ENCODE measurements at places on chromosomes 6 and 20.

DNA sequence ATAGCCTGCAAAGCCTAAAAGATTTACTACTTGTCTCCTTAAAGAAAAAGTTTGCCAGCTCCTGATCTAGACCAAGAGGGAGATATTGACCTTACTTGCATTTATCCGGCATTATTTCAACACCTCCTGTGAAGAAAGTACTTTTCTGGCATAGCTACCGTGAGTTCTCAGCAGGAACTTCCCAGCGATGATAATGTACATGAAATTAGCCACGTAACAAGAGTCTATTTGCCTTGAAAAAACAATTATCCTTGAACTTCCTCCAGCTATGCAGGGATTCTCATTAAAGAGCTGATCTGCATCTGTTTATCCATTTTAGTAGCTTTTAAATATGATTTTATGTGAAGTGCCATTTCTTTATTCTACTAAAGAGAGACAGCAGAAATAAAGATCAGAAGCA is 41.7 kb downstream of the ALDH5A1 start:
- H3K4me3 ChIP-seq = no peak overlapping the region
- H3K4me1 ChIP-seq = no peaks in the 10 kb centered on the region
- no peaks in the 10 kb centered on the region for H3K27me3 ChIP-seq
- DNase-seq = no peak
- no peak overlapping the region for H3K27ac ChIP-seq

DNA sequence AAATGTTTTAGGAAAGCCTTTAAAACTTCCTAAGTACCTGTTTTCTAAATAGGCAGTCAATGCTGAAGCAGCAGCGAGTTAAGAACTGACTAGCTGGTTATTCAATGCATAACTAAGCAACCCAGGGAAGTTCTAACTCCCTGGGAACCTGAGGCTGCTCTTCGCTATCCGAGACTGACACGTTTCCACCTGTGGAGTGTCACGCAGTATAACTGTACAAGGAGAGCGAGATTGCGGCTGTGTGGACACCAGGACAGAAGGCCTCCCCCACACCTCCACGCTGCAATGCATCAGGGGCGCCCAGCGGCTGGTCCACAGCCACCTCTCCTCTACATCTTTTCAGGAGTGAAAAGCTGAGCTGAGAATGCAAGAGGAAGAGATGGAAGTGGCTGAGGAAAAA is 8.0 kb downstream of the PXDC1 start:
- H3K4me3 ChIP-seq = no peak overlapping the region
- DNase-seq = no peak
- H3K36me3 ChIP-seq = no peaks in the 10 kb centered on the region

GRCh38 chr6:6781172-6781872 is 192.8 kb downstream of the LY86 start:
- H3K36me3 ChIP-seq = no peaks in the 10 kb centered on the region
- no peak for DNase-seq
- H3K4me3 ChIP-seq = no peak overlapping the region
- H3K27ac ChIP-seq = no peak overlapping the region

DNA sequence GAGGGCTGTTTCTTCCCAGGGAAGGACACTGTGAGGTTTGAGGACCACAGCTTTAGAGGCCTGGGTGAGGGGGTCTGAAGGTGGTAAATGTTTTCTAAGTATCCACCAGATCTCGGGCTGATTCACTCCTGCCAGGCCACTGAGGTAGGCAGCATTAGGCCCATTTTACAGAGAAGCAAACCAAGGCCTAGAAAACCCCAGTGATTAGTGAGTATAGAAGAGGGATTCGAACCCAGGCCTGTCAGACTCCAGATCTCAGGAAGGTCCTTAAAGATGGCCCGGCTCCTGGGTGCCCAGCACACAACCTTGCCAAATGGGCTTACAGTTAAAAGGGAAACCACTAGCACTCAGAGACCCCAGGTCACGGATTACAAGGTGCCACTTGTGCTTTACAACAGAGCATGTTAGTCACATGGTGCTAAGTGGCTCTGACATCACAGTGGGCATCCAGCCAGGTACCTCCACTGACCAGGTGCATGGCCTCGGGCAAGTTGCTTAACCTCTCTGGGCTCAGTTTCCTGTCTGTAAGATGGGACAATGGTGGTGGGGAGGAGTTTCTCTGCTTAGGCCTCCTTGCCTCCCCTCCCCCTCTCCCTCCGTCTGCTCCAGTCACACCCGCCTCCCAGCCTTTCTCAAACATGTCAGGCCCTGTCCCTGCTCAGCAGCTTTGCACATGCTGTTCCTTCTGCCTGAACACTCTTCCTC is 18.8 kb upstream of the SIRPA start:
- no peaks in the 10 kb centered on the region for H3K27me3 ChIP-seq
- no peak overlapping the region for H3K27ac ChIP-seq
- H3K36me3 ChIP-seq = no peaks in the 10 kb centered on the region
- no peak for DNase-seq
- no peak overlapping the region for H3K4me3 ChIP-seq
- no peaks in the 10 kb centered on the region for H3K4me1 ChIP-seq

DNA sequence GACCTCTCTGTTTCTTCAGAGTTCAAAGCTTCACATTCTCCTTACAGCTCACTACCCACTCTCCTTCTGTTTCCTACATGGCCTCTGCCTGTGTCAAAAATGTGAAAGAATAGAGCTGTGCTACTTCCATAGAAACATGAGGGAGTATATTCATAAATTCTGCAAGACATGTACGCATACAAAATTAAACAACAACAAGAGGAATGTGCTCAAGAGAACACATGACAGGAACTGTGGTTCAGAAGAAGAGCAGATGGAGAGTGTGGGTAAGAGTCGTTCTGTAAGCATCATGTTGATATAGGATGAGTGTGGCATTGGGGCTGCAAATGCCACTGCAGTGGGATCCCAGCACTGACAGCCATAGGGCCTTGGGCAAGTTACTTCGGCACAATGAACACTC is 266.6 kb upstream of the SASH1 start:
- H3K36me3 ChIP-seq = no peaks in the 10 kb centered on the region
- no peak for DNase-seq

All from activated naive CD8-positive, alpha-beta T cell treated with anti-CD3 and anti-CD28 coated beads, Interleukin-2, amount 10 ng/mL, durations not matched to agents 7 days and 5 days (primary cell).